ENCODE measurements at places on chromosomes 2 and 18. TPM values are rescaled to one million over a fixed set of nuclear protein-coding genes. Genes with fewer than 3 reads are reported as not detected.

Gene MC5R
- not detected for total RNA-seq

Gene RAX
- not detected for total RNA-seq

Gene DYSF
- 75.1 TPM for total RNA-seq

Gene DTNA
- total RNA-seq: 9.1 TPM

Gene ERFE
- total RNA-seq: 0.30 TPM

Gene SIGLEC15
- not detected for total RNA-seq

Gene LRP1B
- under 0.01 TPM for total RNA-seq

Gene MYOM1
- 0.91 TPM for total RNA-seq

Gene OSBPL1A
- total RNA-seq: 9.6 TPM

Gene SLC30A3
- total RNA-seq: 0.32 TPM

Gene FOXD4L1
- not detected for total RNA-seq

Gene MOGAT1
- total RNA-seq: not detected

Gene G6PC2
- total RNA-seq: not detected

Gene ACMSD
- not detected for total RNA-seq

Gene GPR17
- 0.30 TPM for total RNA-seq

Gene UGT1A9
- total RNA-seq: not detected

Gene VPS54
- 15.9 TPM for total RNA-seq

Gene TXNL4A
- 85.1 TPM for total RNA-seq

Gene UPP2
- total RNA-seq: not detected

Gene PTPRN
- total RNA-seq: under 0.01 TPM

Gene ADD2
- 2.9 TPM for total RNA-seq

Gene LANCL1
- 28.0 TPM for total RNA-seq

Gene TNFRSF11A
- total RNA-seq: 2.3 TPM

Gene CRACDL
- total RNA-seq: 7.3 TPM

Gene BIN1
- total RNA-seq: 77.1 TPM

Gene LHCGR
- not detected for total RNA-seq

Gene UGT1A4
- total RNA-seq: not detected

All from epithelial cell of umbilical artery (primary cell).